ENCODE measurements at places on chromosomes 6 and 20. TPM values are rescaled to one million over a fixed set of nuclear protein-coding genes. Genes with fewer than 3 reads are reported as not detected.

BCAS4 gene
- 1.0 TPM for total RNA-seq

TMC2 gene
- total RNA-seq = not detected

SLC17A3 gene
- total RNA-seq = not detected

SIRPD gene
- total RNA-seq = not detected
